ENCODE measurements at places on chromosomes 16 and 17. TPM values are rescaled to one million over a fixed set of nuclear protein-coding genes. Genes with fewer than 3 reads are reported as not detected.

REXO5 gene
- 2.1 TPM for total RNA-seq

MT4 gene
- total RNA-seq, result not detected

ELMO3 gene
- total RNA-seq, result not detected

MPP2 gene
- 16.7 TPM for total RNA-seq

DGKE gene
- 85.0 TPM for total RNA-seq

OR1F1 gene
- not detected for total RNA-seq

SMIM22 gene
- not detected for total RNA-seq

TERB1 gene
- total RNA-seq, result not detected

HSD11B2 gene
- 2.4 TPM for total RNA-seq

CRHR1 gene
- not detected for total RNA-seq

DNA sequence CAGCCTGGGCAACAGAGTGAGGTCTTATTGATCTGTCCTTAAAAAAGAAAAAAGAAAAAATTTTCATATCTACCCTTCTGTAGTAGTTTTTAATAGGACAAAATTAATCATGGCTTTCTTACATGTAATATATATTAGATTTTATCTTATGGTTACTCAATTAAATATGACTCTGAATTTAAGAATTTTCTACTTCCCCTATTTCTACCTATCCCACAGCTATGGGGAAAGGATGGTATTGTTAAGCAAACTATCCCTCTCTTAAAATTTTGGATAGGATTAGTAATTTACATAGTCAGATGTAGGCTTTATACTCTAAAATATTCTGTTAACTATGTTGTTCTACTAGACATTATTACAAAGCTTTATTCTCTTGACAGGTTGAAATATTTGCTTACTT lies 62.5 kb downstream of the NQO1 start:
- DNase-seq, result no peak
- no peaks in the 10 kb centered on the region for H3K4me1 ChIP-seq
- no peak overlapping the region for H3K27ac ChIP-seq
- H3K27me3 ChIP-seq, result no peaks in the 10 kb centered on the region

GRCh38 chr17:28101919-28102318 lies 59.4 kb downstream of the NLK start:
- H3K36me3 ChIP-seq, result no peaks in the 10 kb centered on the region
- no peak overlapping the region for H3K27ac ChIP-seq
- no peak for DNase-seq
- no peak overlapping the region for H3K4me3 ChIP-seq
- no peaks in the 10 kb centered on the region for H3K27me3 ChIP-seq

DNA sequence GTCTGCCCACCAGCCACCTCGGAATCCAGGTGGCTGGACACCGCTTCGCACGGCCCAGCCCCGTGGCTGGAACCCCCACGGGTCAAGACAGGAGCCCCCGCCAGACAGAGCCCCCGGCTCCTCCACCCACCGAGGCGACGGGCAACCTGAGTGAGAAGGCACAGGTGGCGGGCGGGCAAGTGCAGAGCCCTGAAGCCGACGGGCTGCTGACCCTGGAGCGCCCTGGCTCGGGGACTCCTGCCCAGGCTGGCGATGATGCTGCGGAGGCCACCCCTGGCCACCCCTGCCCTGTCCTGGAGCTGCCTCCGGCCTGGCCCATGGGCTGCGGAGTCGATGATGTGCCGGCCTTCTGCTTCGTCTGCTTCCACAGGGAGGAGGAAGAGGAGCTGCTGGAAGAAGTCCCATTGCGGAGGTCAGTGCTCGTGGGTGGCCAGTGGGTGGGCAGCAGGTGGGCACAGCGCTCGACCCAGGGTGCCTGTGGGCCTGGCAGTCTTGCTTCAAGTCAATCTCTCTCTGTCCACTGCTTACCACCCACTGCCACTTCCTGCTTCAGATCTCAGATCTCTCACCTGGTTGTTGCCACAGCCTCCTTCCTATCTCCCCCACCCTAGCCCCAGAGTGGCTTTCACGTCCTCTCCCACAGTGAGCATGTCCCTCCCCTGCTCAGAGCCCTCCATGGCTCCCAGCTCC lies 33.1 kb upstream of the SBK1 start:
- no peak for DNase-seq
- no peaks in the 10 kb centered on the region for H3K36me3 ChIP-seq
- peaks cover 6% of the 10 kb centered on the region for H3K4me1 ChIP-seq
- H3K27me3 ChIP-seq, result no peaks in the 10 kb centered on the region

GRCh38 chr17:29327412-29327811 lies 33.5 kb upstream of the NUFIP2 start:
- DNase-seq, result no peak
- no peak overlapping the region for H3K4me3 ChIP-seq
- H3K27me3 ChIP-seq, result no peaks in the 10 kb centered on the region
- H3K36me3 ChIP-seq, result no peaks in the 10 kb centered on the region
- H3K4me1 ChIP-seq, result no peaks in the 10 kb centered on the region
- no peak overlapping the region for H3K27ac ChIP-seq

- H3K4me1 ChIP-seq, result no peaks in the 10 kb centered on the region
- no peak overlapping the region for H3K27ac ChIP-seq
- H3K36me3 ChIP-seq, result no peaks in the 10 kb centered on the region
- H3K4me3 ChIP-seq, result no peak overlapping the region
Measured at GRCh38 chr17:79984877-79985276, 50.8 kb downstream of the TBC1D16 start.

DNA sequence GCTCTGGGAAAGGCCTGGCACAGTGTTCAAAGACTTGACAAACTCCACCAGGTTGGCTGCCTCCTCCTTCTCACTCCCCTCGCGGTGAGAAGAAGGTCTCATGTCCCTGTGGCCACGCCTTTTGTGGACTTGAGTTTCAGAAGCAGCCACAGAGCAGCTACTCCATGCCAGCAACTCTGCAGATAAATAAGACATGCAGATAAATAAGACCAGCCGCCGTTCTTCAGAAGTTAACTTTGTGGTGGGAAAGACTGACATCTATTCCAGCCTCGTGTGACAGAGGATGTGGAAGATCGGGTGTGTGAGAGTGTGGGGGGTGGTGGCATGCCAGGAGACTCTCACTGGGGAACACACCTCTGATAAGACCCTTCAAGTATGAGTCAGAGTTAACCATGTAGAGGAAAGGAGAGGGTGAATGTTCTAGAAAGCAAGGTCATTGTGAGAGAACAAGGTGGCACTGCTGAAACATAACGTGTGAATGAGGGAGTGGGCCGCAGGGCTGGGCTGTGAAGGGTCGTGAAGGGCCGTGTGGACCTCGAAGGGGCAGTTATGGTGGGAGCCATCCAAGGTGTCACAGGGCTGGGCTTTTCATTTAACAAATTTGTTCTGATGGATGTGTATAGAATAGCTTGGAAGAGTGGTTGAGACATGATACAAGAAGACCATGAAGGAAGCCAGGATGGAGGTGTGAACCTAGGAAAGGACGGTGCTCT lies 830 bp downstream of the SPACA3 start:
- H3K27ac ChIP-seq, result no peak overlapping the region
- no peaks in the 10 kb centered on the region for H3K4me1 ChIP-seq
- no peak overlapping the region for H3K4me3 ChIP-seq
- no peaks in the 10 kb centered on the region for H3K27me3 ChIP-seq

DNA sequence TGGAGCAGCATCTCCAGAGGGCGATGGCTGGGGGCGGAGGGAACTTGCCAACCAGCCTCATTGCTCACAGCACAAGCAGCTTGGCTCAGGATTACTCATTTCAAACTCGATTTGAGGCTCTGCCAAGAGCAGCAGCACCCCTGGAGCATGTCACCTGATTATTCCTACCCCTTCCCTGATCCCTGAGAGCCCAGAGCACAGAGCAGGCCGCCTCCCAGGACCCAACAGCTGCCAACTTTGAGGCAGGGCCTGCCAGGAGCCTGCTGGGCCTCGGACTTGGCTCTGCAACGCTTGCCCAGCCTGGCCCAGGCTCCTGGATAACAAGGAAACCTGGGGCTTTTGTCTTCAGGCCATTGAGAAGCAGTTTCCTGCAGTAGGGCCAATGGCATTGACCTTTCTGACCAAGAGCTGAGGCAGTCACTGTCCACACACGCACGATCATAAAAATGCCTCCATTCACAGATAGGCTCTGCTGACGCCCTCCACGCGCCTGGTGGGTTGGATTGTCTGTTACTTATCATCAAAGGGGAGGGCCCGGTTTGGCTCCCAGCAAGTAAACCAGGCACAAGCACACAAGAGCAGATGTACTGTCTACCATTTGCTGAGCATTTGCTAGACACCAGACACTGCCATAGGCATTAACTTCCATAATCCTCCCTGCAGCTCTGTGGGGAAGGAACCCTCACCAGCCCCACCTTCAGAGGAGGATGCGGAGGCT lies 406.6 kb upstream of the EEF2KMT start:
- no peak overlapping the region for H3K4me3 ChIP-seq
- H3K27ac ChIP-seq, result no peak overlapping the region
- H3K27me3 ChIP-seq, result no peaks in the 10 kb centered on the region
- no peak for DNase-seq
- H3K4me1 ChIP-seq, result no peaks in the 10 kb centered on the region

DNA sequence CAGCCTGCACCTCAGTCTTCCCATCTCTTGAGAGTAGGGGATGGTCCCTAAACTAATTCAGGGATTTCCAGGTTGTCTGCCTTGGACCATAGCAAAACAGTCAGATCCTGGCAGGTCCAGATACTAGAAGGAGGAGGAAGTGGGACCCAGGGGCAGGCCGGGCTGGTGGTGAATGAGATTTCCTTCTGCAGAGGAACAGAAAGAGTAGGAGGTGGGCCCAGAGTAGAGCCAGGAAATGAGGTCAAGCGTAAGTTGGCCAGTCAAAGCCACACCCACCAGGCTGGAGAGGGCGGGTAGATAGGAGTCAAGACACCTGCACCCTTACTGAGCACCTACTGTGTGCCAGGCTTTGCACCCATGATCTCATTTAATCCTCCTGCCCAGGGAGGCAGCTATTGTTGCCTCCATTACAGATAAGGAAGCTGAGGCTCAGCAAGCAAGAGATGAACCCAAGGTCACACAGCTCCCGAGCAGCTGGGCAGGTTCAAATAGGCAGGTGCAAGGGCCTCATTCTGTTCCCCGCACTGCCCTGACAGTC lies 2.6 kb downstream of the CDH5 start:
- H3K4me1 ChIP-seq, result no peaks in the 10 kb centered on the region
- H3K27me3 ChIP-seq, result no peaks in the 10 kb centered on the region
- no peak overlapping the region for H3K4me3 ChIP-seq
- DNase-seq, result no peak
- no peak overlapping the region for H3K27ac ChIP-seq
- no peaks in the 10 kb centered on the region for H3K36me3 ChIP-seq

DNA sequence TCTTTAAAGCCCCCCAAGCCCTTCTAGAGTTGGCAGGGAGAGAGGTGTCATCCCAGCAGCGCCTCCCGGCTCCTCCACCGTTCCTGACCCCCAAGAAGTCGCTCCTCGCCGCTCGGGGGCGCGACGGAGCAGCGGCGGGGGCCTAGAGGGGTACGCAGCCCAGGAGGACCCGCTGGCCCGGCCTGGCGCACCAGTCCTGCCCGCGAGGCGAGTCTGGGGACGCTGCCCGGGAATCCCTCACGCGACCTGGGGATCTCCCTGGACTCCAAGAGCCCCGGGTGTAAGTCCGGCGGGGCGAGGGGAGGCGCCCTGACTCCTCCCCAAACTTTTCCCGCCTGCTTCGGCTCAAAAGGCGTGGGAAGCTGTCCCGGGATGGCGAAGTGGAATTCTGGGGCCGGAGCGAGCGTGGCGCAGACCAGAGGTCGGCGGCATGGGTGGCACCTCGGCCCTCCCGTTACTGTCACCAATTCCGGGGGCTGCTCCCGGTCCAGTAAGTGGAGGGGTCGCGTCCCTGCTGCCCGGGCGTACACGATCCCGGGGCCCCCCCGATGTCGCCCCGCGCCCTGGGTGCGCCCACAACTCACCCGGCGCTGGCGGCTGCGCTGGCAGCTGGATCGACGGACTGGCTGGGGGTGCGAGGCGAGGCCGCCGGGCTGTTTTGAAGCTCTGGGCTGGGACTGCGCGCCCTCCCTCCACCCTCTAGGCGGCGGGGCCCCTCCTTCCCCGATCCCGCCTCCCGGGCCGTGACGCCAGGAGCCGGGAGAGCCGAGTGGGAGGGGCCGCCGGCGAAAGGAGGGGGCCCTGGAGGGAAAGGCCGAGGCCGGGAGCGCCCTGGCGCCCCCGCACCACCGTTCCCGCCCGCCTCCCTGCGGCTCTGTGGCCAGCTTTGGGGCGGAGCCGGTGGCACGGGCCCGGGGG lies at the start of gene EMP2:
TSS of gene EMP2 (minus strand) at position 634 of the 918 bp plus-strand sequence. CDS start 32,981 bp downstream, outside the sequence.
- H3K27ac ChIP-seq, result peak within 1 kb of the TSS; percentile 97
- H3K4me3 ChIP-seq, result peak within 1 kb of the TSS; percentile 72
- DNase-seq, result peak; percentile 43
- H3K27me3 ChIP-seq, result no peaks in the 10 kb centered on the region
- peaks cover 6% of the 10 kb centered on the region for H3K4me1 ChIP-seq

DNA sequence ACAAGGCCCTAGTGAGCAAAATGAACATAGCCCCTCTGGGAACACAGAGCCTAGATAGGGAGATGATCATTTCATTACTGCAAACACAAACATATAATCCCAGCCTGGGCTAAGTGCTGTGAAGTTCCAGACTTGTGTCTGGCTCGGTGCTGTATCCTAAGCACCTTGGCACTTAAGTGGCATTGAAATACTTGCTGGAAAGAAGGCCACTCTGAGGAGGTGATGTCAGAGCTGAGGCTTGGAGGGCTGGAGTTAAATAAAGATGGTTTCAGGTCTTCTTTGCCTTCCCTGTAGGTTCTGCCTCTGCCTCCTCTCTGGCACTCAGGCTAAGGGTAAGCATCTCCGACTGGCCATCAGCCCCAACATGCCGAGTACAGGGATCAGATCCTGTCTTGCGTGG lies 2.4 kb upstream of the CACNA1G start:
- no peak overlapping the region for H3K4me3 ChIP-seq
- H3K27ac ChIP-seq, result no peak overlapping the region
- peaks cover 10% of the 10 kb centered on the region for H3K27me3 ChIP-seq
- H3K36me3 ChIP-seq, result peaks cover 7% of the 10 kb centered on the region
- no peak for DNase-seq
- H3K4me1 ChIP-seq, result peaks cover 30% of the 10 kb centered on the region

DNA sequence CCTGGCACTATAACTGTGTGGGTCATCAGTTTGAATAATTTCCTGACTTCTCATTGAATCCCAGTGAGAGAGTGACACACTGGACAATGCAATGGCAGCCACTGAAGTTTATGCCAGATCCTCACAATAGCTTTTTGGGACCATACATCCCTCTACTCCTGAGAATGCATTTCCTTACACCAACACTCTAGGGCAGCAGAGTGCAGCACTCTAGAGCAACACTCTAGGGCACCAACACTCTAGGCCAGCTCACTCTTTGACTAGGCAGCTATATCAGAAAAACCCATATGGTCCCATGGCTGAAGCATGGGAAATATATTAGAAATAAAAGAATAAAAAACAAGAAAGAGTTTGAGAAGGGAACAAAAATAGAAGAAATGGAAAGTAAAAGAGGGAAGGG lies 309.2 kb downstream of the MAP2K6 start:
- H3K27me3 ChIP-seq, result no peaks in the 10 kb centered on the region
- H3K27ac ChIP-seq, result no peak overlapping the region
- no peak overlapping the region for H3K4me3 ChIP-seq
- no peak for DNase-seq
- no peaks in the 10 kb centered on the region for H3K36me3 ChIP-seq

DNA sequence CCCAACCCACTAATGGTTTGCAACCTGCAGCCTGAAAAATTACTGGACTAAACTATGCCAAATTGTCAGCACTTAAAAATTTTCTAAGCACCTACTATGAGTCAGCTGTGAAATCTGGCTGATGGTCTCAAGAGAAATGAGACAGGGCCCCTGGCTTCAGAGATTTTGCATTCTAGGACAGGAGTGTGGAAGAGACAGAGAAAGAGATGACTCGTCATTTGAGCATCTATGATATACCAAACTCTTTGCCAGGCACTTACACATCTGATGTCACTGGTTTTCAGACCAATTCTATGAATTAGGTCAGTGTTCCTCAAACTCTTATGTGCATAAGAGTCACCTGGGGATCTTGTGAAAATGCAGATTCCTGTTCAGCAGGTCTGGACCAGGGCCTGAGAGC lies 44.4 kb downstream of the CLEC19A start:
- no peak overlapping the region for H3K4me3 ChIP-seq
- H3K36me3 ChIP-seq, result no peaks in the 10 kb centered on the region
- DNase-seq, result no peak
- H3K4me1 ChIP-seq, result no peaks in the 10 kb centered on the region
